ENCODE measurements at places on chromosomes 4 and X.

DNA sequence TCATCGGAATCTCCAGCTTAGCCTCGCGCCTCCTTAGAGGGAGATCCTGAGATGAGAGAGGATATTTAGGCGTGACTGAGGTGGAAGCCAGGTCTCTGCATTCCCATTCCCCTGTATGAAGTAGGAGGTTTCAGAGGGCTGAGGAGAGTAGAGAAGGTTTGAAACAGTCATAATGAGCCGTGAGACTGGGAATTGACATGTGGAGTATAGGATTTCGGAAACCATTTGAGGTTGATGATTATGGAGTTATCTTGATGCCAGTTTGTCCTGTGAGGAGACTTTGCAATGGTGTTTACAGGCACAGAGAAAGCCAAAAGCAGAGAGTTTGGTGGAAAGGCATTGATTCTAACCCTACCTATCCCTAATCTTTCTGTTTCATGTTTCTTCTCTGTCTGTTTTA, 2.0 kb downstream of the CHST7 start:
- DNase-seq, result no peak

DNA sequence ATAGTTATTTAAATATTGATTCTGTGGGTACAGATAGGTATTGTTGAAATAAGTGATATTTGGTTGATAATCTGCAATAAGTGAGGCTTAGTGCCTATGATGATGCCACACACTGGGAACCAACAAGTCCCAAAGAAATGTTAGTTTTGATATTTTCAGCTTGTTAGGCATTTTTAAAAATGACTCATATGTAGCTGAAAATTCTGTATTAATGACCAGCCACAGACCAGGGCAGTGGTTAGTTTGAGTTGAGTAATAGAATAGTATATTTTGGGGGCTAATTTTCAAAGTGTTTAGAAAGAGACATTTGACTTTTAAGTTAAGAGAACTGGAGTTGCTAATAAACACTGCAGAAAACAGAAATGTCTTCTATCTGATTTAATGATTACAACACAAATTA, 9.4 kb downstream of the INTU start:
- DNase-seq, result no peak

- DNase-seq, result no peak
These were observed 428.9 kb downstream of the EPHA5 start for GRCh38 chr4:65241257-65241997.

DNA sequence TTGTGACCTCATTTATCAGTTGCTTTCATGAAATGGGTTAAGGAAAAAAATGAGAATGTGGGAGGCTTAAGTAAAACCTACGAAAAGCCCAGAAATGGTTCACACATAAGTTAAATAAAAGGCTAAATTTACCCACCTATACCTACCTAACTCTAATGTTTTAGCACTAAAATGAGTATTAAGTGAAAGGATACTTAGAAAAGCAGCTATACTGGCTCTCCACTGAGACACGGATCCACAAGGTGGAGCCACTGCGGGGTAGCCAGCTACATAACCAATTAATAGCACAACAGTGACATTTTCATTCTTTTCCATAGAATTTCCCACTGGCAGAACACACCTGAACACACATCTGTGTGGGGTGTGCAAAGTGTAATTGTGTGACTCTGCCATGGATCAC, 101.9 kb downstream of the MAML3 start:
- DNase-seq, result no peak

Data from activated CD4-positive, alpha-beta T cell treated with anti-CD3 and anti-CD28 coated beads for 24 hours (primary cell).